ENCODE measurements at places on chromosomes 12 and 14. TPM values are rescaled to one million over a fixed set of nuclear protein-coding genes. Genes with fewer than 3 reads are reported as not detected.
A peak's percentile ranks its signal among the peaks of the same experiment; 100 is the strongest.

DBX2 gene
- not detected for total RNA-seq

COPZ1 gene
- 78.4 TPM for total RNA-seq

GRCh38 chr12:93347054-93347785 lies 30.5 kb upstream of the NUDT4 start:
- DNase-seq: no peak

GRCh38 chr12:107302649-107303341 lies 209.4 kb upstream of the CRY1 start:
- no peak for DNase-seq

GRCh38 chr14:61631045-61631687 lies 64.1 kb upstream of the HIF1A start:
- no peak for DNase-seq

- DNase-seq: no peak
Observed at GRCh38 chr14:53409289-53409688, 256.2 kb upstream of the DDHD1 start.

- DNase-seq: peak; percentile 3
Observed at GRCh38 chr14:71711619-71712018, 220.6 kb upstream of the RGS6 start.

- no peak for DNase-seq
Observed at GRCh38 chr12:106801167-106801708, 26.8 kb downstream of the RIC8B start.
